ENCODE measurements at places on chromosomes 7 and 10.

GRCh38 chr10:122568551-122568950 is 8.0 kb downstream of the DMBT1 start:
- DNase-seq, result no peak

DNA sequence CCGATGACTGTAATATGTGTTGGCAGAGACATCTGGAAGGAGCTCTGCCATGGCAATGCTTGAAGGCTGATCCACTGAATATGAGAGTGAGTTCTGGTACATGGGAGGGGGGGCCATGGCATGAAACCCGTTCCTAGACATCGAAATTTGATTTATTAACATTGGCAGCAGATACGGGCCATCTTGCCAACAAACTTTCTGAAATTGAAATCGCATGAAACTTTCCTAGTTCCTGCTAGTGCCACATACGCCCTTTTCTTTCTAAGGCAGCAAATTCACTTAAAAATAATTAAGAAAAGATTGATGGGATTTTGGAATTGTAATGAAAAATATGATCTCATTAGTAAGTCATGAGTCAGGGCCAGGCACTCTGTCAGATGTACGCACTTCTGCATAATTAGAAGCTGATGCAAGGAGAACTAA is 91.8 kb upstream of the KMT2C start:
- DNase-seq, result no peak

- DNase-seq, result no peak
Observed at GRCh38 chr10:15461353-15462108, 90.4 kb upstream of the FAM171A1 start.

- DNase-seq, result no peak
Observed at GRCh38 chr7:46191776-46192175, 270.7 kb upstream of the IGFBP3 start.

GRCh38 chr7:95432606-95433005 is 2.2 kb downstream of the PON2 start:
- DNase-seq, result no peak

DNA sequence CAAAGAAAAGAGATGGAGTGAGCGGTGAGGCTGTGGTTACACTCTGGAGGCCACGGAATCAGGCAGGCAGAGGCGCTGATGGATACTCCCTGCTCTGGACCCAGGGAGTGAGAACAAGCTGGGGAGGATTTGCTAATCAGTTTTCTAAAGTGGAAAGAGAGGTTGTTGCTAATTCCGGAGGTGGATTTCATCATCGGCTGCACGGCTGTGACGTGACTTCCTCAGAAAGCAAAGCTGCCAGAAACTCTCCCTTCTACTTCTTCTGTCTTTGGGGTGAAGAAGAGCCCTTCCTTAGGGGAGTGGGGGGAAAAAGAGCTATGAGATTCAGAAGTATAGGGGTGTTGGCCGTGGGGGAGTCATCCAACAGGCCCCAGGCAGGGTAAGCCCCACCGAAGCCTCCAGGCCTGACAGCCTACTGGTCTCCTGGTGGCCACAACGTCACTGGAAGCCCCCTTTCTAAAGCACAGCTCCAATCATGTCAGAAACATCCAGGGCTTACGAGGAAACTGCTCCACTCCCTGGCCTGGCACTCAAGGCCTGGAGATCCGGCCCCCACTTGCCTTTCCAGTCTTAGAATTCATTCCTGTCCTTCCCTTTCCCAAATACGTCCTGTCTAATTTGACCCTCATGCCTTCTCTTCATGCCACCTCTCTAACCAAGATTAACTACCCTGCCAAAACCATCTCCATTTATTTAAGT is 114.5 kb downstream of the HIP1 start:
- no peak for DNase-seq

GRCh38 chr10:389261-389790 is 254.1 kb downstream of the ZMYND11 start:
- no peak for DNase-seq

- DNase-seq, result no peak
Observed at GRCh38 chr7:73682745-73683055, 553 bp downstream of the DNAJC30 start.

GRCh38 chr10:11845113-11845512 is 22.0 kb downstream of the PROSER2 start:
- DNase-seq, result no peak

DNA sequence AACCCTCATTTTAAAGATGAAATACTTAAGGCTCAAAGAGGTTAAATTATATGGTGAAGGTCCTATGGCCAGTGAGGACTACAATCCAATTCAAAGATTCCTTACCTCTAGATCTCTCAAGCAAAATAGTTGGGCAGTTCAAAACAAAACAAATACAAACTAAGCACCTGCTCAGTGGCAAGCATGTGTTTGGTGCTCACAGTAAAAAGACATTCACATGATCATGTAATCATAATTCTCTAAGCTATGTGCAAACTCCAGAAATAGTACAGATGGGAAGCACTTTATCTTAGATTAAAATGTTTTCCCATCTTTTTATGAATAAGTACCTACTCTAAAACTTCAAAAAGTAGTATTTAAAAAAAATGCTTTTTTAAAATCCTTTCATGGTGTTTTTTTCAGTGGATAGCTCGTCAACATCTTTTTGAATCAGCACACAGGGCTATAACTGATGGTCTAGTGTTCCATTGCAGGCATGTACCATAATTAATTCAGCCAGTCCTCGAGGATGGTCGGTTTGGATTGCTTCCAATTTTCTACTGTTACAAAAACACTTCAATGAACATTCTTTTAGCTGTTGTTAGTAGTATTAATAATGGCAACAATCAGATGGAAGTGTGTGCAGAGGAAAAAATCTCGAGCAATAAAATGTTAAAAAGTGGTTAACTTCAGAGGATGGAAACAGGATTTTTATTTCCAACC is 58.4 kb downstream of the CHCHD3 start:
- DNase-seq, result no peak

- DNase-seq, result no peak
Observed at GRCh38 chr7:79453558-79454360, at the start of gene MAGI2. TSS of gene MAGI2 (minus strand) at chr7:79453667. CDS start at chr7:79453320, 347 bp downstream.

DNA sequence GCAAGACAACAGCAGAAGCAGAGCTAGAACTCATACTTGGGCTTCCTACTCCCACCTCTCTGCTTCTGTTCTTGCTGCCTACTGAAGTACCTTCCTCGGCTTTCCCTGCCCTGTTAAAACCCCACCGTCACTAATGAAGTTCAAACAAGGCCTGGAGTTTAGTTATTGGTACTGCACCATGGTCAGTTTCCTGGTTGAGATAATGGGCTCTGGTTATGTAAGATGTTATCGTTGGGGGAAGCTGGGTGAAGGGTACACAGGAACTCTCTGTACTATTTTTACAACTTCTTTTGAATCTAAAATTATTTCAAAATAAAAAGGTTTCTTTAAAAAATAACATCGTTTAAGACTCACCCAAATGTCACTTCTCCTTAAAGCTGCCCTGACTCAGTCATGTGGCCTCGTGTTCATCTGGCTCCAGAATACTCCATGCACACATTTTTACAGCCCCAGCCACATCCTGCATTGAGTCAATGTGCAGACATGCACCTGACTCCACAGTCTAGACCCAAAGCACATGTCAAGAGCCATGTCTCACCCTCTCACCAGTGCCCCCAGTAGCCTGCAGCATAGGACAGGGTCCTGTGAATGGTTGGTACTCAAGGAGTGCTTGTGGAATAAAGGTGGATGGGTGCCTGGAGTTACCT is 36.9 kb upstream of the AQP1 start:
- peak; percentile 19 for DNase-seq

- DNase-seq, result no peak
Observed at GRCh38 chr7:18320971-18321567, 174.5 kb upstream of the HDAC9 start.

DNA sequence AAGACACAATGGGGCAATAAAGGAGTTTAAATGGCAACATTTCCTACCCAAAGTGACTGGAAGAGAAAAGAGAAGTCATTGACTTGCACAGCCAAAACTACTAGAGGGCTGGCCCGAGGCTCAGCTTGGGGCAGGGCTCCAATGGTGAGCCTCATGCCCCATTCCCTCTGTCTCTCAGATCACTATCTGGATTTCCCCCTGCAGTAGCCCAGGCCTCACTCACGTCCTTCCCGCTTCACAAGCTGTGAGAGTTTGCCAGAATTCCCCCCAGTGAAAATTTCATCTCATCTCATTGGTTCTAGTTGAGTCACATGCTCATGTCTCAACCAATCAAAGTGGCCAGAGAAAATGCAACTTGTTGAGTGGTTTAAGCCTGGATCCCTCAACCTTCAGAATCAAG is 181.3 kb downstream of the WDR11 start:
- no peak for DNase-seq

GRCh38 chr7:23100697-23101096 is 4.9 kb upstream of the KLHL7 start:
- DNase-seq, result no peak

DNA sequence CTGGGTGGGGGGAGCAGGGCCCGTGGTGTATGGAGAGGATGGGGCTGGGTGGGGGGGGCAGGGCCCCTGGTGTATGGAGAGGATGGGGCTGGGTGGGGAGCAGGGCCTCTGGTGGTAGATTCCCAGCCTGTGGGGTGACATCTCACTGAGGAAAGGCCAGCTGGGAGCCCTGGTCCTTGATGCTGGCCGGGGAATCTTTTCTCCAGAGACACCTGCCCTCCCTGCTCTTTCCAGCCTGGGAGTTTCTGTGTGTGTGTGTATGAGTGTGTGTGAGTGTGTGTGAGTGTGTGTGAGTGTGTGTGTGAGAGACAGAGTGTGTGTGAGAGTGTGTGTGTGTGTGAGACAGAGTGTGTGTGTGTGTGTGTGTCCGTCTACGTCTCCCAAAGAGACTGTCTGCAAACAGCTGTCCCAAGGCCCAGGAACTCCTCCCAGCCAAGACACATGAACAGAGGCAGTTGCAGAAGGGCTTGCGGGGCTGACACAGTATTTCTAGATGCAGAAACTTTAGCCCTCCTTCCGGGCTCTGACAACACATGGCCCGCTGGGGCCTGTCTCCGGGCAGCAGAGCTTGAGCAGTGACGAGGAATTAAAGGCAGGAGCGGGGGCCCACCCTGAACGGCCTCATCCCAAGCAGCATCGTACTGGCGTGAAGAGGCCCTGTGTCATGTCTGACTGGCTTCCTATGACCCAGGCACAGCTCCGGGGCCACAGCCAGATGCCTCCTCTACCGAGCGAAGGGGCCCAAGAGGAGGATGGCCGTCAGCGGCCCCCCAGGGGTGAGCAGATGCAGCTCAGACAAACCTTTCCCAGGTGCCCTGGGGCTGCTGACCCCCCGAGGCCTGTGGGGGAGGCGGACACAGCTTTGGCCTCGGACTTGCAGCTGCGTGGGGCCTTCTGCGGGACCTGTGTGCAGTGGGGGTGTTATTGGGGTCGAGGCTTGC is 24.3 kb downstream of the FAM20C start:
- DNase-seq, result no peak

DNA sequence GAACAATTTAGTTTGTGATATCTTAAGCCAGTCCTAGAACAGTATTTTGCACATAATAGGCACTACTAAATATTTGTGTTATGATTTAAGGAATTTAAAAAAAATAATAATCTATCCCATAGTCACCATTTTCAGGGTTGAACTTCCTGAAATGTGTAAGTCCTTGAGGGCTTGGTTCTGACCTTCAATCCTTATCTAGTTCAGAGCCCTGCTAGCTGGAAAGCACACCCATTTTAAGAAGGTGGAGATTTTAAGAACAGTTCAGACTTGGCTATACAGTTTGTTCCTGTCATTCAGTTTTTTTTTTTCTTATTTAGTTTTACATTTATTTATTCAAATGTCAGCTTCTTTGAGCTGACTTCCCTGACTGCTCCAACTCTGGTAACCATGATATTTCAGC is 183.4 kb upstream of the MAGI2 start:
- no peak for DNase-seq

DNA sequence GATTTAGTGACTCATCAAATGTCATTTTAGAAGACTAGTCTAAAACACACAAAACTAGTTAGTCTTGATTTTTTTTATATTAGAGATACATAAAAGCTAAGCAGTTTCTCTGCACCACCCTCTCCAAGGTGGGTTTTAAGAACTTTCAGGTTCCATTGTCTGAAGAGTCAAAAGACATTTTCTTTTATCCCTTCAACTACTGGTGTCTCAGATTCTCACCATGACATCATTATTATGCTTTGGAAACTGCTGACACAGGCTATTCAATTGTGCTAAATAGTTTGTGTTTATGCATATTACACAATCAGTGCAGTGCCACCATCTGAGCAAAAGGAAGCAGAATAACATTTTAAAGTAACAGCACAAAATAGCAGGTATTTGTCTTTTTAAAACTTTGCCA is 52.2 kb downstream of the IGF2BP3 start:
- DNase-seq, result no peak

DNA sequence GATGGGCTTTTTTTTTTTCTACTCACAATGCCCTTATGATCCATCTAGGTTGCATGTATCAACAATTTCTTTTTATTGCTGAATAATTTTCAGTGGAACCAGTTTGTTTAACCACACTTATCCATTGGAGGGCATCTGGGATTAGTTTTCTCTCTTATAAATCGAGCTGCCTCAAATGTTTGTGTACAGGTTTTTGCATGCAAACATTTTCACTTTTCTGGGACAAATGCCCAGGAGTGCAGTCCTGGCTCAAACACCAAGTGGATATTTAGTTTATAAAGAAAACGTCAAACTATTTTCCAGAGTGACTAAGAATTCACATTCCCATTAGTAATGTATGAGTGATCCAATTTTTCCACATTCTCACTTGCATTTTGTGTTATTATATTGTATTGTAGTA is 313.4 kb downstream of the CXCL12 start:
- DNase-seq, result no peak

DNA sequence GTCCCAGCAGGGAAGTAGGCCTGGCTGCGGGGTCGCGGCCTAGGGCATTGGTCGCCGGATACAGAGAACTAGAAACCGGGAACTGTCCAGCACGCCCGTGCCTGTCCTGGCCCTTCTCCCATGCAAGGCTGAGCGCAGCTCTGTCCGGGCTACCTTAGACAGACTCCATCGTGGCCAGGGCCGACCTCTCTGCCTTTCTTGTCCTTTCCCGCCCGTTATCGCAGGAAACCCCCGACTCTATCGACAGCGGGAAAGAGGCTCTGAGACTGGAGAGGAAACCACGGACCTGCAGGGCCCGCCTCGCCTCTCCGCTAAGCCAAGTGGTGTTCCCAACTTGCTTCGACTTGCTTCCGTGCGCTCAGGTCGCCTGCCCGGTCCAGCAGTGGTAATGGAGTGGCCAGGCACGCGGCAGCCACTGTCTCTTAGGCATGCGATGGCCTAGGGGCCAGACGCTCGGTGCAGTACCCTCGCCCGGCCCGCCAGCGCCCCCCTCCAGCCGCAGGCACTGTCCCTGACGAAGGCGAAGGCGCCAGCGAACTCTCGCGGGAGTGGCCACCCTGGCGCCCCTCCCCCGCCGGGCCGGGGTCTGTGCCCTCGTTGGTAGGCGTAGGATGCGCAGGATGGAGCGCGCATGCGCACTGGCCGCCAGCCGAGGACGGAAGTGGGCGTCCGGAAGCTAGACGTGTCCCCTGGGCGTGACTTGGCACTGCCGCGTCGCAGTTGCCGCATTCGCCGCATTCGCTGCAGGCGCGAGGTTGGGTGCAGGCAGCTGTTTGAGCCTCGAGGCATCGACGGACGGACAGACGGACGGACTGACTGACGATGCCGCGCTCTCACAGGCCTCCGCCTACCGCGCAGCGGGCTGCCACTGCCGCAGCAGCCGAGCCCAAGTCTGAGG is 54.4 kb downstream of the MCMBP start:
- no peak for DNase-seq

GRCh38 chr7:158393926-158394625 is 193.5 kb downstream of the PTPRN2 start:
- no peak for DNase-seq
